ENCODE measurements at places on chromosomes 1 and 21. TPM values are rescaled to one million over a fixed set of nuclear protein-coding genes. Genes with fewer than 3 reads are reported as not detected.

DNA sequence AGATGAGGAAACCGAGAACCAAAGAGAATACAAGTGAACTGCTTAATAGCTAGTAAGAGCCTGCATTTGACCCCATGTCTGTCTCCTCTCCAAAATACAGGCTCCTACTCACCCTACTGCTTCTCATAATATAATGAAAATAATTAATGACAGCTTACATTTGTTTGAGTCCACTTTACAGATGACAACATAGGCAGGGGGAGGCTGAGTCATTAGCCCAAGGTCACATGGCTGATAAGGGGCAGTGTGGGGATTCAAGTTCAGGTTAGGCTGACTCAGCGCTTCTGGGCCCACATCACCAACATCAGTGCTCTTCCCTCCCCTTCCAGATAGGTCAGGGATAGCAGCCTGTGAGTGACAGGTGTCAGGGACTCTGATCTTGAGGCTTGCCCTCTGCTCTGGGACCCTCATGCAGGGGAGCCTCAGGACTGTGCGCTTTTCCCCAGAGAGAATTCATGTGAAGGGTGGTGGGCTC is 16.2 kb downstream of the AZIN2 start:
- DNase-seq: no peak

GIPC2 gene
- 0.39 TPM for total RNA-seq

DNA sequence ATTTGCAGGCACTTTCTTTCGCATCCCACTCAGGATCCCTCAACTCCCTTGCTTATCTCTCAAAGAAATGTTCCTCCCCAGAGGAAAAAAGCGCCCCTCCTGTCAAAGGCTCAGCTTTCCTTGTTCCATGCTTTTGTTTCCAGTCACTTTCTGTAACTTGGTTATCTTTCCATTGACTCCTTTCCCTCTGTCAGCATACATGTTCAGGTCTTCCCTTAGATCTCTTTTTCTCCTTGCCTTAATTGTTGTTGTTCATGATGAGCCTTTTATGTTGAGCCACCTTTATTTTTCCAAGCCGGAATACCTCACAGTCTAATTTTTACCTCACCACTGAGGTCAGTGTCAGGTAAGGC is 46.5 kb upstream of the PODN start:
- DNase-seq: no peak

DNA sequence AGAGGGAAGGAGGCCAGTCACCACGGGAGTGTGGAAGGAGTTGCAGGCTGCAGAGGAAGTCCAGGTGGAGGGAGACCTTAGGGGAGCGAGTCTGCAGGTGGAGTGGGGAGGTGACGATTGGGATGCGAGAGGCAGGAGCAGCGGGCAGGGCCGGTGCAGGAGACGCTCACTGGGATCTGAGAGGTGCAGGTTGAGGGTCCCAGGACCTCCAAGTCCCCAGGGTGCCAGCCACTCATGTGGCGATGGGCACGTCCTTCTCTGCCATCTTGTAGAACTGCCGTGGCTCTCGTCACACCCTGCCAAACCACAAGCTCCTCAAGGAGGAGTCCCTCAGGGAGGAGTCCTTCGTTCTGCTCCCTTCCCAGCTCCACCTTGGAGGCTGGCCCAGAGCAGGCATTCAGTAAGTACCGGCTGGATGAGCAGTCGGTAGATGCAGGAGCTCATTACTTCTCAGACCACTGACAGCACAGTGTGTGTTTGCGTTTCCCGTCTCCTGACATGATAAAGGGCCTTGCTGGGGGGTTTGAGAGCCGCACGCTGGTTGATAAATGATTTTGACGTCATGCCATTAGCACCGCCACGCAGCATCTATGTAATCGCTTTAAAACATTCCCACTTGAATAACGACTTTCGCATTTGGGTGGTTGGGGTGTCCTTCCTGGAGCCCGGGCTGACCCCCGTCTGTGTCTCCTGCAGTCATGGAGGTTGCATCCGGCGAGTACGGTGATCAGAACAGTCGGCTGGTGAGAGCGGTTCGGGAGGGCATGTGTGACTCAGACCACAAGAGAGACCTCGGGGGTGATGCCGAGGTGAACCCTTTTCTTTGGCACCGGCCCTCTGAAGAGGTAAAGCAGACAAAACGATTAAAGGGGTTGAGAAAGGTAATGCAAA is 27.8 kb downstream of the TFF3 start:
- no peak for DNase-seq

GRCh38 chr1:228400237-228400651 is 6.4 kb downstream of the TRIM11 start:
- DNase-seq: no peak

SPRR2F gene
- not detected for total RNA-seq

DNA sequence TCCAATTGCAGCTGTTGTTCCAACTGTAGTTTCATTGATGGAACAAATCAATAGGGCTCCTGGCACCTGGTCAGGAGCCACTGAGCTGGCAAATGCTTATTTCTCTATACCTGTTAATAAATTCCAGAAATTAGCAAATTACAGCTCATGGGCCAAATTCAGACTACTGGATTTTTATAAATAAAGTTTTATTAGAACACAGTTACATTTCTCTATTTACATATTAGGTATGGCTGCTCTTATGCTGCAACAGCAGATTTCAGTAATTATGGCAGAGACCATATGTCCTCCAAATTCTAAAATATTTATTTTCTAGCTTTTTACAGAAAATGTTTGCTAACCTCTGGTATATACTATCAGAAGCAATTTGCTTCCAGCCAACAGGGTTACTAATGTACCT is 47.8 kb downstream of the DUSP10 start:
- no peak for DNase-seq

- DNase-seq: no peak
These were observed 166.5 kb upstream of the CD34 start for GRCh38 chr1:208077232-208078075.

DNA sequence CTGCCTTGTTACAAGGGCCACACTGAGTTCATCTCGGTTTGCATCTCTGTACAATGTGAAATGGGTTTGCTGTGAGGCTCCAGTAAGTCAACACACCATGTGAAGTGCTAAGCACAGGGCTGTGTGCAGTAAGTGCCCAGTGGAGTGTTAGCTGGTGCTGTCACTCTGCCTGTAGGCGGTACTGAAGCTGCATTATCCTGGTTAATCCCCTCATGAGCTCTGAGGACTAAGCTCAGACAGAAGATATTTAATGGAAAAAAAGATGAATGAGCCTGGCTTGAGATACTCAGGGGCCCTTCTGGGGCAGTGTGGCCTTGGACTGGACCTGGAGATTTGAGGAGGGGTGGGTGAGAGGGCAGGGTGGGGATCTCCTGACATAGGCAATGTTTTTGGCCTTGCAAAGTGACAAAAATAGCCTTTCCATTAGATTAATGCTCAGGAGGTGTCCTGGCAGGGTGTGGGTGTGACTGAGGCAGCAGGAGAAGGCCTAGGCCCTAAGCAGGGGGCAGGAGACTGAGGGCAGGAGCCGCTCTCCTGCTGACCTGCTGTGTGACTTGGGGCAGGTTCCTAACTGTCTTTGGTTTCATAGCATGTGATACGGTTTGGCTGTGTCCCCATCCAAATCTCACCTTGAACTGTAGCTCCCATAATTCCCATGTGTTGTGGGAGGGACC is 570.5 kb downstream of the PTPRU start:
- DNase-seq: no peak

GRCh38 chr1:17232759-17233661 is 15.9 kb upstream of the PADI3 start:
- DNase-seq: no peak

DNA sequence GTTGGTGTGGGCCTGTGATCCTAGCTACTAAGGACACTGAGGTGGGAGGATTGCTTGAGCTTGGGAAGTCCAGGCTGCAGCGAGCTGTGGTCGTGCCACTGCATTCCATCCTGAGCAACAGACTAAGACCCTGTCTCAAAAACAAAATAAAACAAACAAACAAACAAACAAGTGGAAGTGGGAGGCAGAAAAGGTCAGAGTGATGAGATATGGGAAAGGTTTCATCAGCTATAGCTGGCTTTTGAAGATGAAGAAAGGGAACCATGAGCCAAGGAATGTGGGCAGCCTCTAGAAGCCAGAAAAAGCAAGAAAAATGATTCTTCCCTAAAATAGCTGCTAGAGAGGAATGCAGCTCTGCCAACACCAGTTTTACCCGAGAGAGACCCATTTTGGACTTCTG is 10.6 kb upstream of the NUCKS1 start:
- DNase-seq: no peak

NBPF6 gene
- not detected for total RNA-seq

DNA sequence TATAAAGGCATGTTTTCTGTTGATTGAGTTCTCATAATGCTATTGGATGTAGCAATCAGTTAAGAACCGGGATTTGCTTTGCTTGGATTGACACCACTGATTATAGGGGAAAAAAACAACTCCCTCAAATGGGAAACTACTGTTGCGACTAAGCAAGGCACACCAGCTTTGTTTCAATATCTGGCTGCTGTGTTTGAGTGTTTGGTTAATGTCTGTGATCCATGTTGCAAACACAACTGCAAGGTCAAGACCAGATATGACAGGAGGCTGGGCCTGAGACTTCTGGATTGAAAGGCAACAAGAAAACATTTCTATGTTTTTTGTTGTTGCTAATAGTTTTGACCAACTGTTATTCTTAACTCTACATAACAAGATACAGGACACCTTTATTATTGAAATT is 50.7 kb downstream of the MTR start:
- DNase-seq: no peak

- no peak for DNase-seq
These were observed 54.6 kb downstream of the GORAB start for GRCh38 chr1:170586321-170587252.

CLDN17 gene
- not detected for total RNA-seq

GRCh38 chr1:2879026-2879425 is 77.5 kb upstream of the TTC34 start:
- DNase-seq: no peak

RBM11 gene
- 8.2 TPM for total RNA-seq

DNA sequence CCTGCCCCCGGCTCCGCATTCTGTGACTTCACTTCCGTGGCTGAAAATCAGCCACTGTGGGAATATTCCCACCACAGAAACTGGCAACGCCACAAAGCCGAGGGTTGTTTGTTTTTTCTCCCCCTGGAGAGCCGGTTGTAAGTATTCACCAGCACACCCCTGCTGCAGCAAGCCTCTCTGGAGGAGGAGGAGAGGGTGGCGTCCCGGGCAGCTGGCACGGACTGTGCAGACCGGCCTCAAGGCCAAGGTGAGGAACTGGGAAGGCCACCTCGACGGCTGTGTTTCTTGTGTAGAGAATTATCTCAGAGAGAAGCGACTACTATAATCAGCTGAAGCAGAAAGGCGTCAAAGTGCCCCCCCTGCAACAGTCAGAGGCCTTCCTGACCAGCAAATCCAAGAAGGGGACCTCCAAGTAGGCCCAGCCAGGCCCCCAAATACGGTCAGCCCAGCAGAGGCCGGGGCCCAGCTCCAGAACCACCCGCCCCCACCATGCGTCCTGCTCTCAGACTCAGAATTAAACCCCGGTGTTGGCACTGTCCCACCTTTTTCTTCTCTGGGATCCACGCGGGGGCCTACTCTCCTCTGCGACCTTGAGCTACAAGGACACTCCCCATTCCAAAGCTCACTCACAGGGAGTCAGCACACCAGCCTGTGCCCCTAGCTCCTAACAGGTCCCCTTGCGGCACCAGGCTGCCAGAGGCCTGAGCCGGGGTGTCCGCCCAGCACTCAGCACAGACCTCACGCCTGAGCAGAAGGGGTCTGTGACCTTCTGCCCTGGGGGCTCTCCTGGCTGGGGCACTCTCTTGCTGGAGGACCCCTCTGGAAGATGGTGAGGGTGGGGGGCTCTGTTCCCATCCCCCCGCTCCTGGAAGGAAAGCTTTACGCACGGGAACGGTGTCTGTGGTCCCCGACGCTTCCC is 1.2 kb upstream of the SMIM1 start:
- DNase-seq: no peak

DNA sequence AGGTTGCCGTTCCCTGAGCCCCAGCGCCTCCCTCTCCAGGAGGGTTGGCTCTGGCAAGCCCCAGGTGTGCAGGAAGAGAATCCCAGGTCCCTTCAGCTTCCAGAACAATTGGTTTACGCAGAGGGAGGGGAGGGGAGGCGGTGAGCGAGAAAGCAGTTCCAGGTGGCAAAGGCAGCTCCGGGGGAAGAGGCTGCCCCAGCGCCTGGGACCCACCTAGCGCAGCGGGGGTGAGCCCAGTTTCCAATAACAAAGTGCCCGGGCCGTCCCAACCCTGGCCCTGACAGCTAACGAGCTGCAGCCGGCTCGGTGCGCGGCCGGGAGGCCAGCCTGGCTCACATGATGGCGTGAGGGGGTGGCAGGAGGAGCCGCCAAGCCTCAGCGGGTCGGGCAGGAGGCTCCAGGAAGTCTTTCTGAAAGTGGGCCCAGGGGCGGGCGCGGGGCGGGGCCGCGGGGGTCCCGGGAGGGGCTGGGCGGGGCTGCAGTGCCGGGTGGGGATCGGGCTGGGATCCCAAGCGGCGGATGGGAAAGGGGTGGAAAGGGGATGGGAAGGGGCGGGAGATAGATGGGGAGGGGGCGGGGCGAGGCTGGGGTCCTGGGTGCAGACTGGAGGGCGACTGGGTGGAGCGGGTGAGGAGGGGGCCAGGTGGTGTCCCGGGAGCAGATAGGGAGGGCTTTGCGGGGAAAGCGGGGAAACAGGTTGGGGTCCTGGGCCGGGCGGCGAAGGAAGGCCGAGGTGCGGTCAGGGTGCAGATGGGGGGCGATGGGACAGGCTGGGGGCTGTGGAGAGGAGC is 22.8 kb downstream of the DHRS3 start:
- DNase-seq: no peak

CYP2J2 gene
- 2.7 TPM for total RNA-seq

GRCh38 chr1:110706621-110707020 is 31.9 kb upstream of the KCNA3 start:
- no peak for DNase-seq

DNA sequence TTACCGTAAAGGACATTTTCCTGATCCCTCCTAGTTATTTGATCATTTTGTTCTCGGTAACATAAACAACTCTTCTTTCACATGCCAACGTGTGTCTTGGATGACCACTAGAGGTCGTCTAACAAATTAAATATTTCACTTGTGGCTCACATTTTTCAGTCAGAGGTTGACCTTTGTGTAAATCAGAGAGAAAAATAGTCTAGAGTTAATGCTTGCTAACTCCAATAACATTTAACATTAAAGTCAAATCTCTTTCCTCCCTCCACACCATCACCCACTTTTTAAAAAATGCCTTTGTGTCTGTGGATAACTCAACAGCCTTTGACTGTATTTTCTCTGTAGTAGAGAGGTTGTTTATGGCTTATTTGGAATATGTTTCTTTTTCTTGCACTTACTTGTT is 220.5 kb upstream of the B3GALT2 start:
- DNase-seq: no peak
